Stimulated activated CD8-positive, alpha-beta memory T cell treated with anti-CD3 and anti-CD28 coated beads, Interleukin-4, amount 100 ng/mL, for 4 hours (primary cell): ENCODE measurements at places on chromosomes 7 and 10.

- no peak for DNase-seq
These were observed 294.2 kb downstream of the IPMK start for GRCh38 chr10:57973451-57973850.

GRCh38 chr10:120600871-120601649, 144.0 kb downstream of the PLPP4 start:
- DNase-seq: no peak

DNA sequence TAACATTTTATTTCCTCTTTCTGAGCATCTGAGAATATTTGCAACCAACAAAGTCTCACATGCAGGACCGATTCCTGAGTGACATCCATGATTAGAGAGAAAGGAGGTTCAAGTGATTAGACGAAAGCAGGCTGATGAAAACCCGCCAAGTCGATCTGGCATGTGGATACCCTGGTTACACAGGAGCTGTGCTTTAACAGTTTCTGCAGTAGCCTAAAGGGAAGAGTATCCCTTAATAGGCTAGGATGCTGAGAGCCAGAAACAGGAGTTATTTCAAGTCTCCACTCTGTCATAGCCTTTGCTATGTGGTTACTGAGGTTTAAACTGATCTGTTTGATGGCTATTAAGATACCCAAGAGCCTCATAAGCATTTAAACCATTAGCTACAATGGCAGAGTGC, 82.5 kb downstream of the PRKCQ start:
- no peak for DNase-seq

DNA sequence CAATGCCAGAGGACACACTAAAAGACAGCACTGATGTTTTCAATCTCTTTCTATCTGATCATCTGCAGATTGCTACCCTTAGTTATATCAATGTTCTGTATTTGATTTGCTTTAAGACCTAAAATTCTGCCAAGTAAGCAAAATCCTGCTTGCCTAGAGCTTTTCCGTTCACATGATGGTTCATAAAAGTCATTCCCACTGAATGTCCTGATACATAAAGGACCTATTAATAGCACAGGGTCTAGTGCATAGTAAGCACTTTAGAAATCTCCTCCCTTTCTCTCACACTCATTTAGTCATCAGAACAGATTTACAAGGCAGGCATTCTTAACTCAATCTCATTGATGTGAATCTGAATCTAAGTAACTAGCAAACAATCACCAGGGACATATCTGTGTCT, 68.8 kb downstream of the PCGF5 start:
- no peak for DNase-seq

- DNase-seq: no peak
These were observed 62.2 kb upstream of the ADCY1 start for GRCh38 chr7:45511721-45512597.

DNA sequence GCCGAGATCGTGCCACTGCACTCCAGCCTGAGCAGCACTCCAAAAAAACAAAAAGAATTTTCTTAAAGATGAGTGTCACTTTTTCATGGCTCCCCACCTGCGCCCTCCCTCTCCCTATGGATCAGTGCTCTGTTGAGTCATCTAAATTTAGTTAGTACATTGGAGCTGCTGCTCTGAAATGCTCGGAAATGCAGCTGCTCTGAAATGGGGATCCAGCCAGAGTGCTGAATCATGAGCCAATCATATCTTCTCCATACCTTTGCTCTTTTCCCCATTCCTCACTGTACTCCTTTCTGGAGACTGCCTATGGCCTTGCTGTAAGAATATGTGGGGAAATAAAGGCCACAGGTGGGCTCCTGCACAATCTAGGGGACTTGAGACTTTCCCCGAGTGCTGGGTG, 188.8 kb downstream of the ZNF438 start:
- DNase-seq: no peak

DNA sequence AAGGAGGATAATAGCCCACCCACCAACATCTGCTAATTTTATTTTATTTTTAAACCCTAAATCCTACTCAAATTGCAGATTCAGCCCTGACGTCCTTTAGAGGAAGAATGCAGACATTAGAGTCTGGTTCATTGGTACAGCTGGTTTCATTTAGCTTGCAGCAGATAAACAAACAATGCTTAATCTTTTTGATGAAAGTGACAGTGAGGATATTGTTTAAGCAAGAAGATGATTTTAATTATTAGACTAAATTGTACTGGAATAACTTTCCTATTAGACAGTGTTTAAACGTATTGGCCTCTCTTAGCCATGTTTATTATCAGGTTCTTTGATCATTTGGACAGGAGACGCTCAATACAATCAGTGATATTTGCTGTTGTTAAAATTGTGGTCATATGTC, 164.8 kb downstream of the CDK14 start:
- no peak for DNase-seq

GRCh38 chr7:128324368-128324680, 19.4 kb downstream of the RBM28 start:
- no peak for DNase-seq

- DNase-seq: no peak
These were observed 410.5 kb downstream of the PAXIP1 start for GRCh38 chr7:154592388-154592787.

DNA sequence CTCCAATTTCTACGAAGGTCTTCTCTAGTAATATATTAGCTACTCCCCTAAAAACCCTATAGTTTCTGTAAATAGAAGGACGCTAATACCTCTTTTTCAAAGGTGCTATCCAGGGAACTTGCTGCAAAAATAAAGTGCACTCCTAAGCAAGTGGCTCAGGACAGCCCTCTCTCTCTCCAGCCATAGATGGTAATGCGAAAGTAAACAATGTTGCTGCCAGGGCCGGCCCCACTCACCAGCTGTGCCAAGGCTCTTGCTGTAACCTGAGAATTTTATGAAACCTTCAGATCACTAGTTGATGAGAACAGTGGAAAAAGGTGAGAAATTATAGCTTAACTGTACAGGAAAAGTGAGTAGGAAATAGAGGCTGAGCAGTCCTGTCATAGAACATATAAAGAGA, 10.9 kb upstream of the TAS2R39 start:
- no peak for DNase-seq

DNA sequence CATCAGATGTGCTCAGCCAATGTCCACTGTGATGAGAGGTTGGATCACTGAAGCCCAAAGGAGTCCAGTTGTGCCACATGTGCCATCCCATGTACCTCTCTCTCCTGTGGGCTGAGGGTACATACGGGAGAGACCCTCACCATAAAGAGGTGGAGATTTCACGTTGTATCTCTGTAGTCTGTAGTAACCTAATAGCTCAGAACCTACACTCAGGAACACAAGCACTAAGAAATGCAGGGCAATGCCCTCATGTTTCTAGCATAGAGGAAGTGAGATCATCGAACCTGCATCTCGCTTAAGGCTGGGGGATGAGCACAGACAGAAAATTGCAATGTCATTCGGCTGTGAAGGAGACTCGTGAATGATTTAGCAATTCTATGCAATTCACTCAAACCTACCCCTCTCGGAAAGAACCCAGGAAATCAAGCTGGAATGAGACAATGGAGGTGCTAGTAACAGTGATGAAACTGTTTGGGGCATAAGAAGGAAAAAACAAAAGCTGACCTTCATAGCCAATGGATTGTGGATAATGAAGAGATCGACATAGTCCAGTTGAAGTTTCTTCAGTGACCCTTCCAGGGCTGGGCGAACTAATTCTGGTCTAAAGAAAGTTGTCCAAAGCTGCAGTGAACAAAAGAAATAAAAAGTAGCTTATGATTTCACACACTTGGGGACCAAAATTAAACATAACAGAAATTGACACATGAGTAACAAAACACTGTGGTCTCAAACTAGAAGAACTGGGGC, 80.3 kb upstream of the UCN3 start:
- DNase-seq: no peak

- no peak for DNase-seq
These were observed 114.3 kb upstream of the NOBOX start for GRCh38 chr7:144517749-144518148.

DNA sequence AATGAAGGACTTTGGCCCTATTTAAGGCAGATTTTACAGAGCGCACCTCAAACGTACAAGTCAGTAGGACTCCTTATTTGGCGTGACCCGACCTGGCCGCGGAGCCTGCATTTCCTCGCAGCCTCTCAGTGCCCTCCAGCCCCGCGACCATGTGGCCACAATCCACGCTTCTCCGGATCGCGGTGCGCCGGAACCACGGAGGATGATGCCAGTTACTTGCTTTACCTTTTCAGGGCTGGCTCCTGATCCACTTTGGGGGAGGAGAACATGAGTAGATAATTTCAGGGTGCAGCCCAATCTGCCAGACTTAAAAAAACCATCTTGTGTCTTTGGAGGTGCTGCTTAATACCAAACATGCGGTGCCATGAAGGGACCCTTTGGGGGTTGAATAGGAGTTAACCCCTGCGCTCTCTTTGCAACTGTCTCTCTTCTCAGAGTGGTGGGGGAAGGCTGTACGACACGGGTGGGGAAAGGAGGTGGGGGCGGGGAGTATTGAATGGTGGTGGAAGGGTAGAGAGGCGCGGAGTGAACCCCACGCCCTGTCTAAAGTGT, 1.5 kb downstream of the FRAT1 start:
- no peak for DNase-seq

DNA sequence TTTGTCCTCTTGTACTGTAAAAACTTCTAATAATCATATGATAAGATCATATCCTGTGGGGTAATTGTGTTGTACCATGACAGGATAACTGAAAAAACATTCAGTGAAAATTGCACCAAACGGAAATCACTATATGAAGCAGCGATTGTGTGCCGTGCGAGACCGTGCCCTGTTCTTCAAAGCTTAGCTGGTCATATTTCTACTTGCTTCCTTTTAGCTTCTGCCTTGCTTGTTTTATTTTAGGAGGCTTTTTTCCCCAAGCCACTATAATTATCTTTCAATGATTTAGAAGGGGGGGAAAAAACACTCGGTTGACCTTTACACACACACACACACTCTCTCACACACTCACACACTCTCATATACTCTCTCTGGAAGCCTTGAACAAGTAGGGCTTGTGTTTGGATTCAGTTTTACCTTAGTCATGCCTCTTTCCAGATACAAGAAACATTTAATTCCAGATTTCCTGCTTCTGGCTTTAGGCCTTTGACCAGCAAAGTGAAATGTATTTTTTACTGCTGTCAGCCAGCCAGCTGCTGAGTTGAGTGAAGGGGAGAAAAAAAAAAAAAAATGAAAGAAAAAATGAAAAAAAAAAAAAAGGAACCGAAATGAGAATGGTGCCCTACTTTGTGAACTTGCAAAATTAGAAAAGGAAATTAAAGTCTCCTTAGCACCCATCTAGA, 181.4 kb downstream of the ARID5B start:
- no peak for DNase-seq

GRCh38 chr10:86107131-86107530, 259.5 kb downstream of the GRID1 start:
- DNase-seq: no peak

- DNase-seq: no peak
These were observed 102.7 kb downstream of the FAM53B start for GRCh38 chr10:124641282-124642087.

- DNase-seq: no peak
These were observed 154.1 kb downstream of the SDHAF3 start for GRCh38 chr7:97271619-97272018.

- DNase-seq: no peak
These were observed 221.7 kb downstream of the PLXNA4 start for GRCh38 chr7:132354527-132354926.

DNA sequence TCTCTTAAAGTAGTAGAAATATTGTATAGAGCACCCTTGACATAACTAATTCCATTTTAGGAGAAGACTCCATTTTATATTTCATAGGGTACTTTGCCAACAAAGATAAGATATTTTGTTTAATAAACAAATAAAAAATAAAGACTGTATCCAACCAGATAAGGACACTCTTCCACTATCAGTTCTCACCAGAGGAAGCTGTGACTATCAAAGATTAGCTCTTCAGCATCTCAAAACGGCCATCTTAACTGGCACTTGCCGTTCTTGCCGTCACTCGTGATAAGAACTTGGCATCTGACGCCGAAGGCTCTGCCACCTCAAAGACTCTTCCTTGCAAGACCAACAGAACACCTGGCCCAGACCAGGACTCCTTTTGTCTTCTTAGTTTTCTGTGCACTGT, 26.3 kb upstream of the AKR1B1 start:
- DNase-seq: no peak

- peak; percentile 16 for DNase-seq
These were observed 7.3 kb downstream of the LRRN3 start for GRCh38 chr7:111098011-111098925.

GRCh38 chr7:142560166-142560565, 189.1 kb upstream of the PRSS1 start:
- no peak for DNase-seq

GRCh38 chr7:105060923-105061322, 46.9 kb downstream of the KMT2E start:
- DNase-seq: no peak

DNA sequence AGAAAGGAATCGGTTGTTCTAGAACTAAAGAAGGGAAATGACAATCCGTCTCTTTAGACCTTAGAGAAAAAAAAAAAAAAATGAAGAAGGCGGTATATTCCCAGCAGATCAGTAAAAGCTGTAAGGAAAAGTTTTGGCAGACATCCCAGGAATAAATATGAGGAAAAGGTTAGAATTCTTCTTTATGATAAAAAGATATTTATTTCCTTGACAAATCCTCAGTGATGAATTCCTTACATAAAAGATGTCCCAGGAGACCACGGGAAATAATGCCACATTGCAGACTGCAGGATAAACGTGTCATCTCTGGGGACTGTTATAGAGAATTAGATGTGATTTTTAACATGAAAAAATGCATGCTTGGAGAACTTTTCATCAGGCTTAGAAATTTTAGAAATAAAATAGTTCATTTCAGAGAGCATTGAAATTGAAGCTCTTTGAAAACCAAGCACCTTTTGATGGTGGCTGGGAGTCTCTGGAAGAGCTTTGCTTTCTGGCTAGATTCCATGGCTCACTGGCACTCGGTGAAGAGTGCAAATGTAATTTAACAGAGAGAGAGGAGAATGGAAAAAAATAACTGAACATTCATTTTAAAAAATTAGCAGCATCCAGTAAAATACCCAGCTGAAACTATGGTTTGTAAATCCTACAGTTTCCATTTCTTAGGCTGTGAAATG, 98.2 kb downstream of the PRPF18 start:
- DNase-seq: no peak

DNA sequence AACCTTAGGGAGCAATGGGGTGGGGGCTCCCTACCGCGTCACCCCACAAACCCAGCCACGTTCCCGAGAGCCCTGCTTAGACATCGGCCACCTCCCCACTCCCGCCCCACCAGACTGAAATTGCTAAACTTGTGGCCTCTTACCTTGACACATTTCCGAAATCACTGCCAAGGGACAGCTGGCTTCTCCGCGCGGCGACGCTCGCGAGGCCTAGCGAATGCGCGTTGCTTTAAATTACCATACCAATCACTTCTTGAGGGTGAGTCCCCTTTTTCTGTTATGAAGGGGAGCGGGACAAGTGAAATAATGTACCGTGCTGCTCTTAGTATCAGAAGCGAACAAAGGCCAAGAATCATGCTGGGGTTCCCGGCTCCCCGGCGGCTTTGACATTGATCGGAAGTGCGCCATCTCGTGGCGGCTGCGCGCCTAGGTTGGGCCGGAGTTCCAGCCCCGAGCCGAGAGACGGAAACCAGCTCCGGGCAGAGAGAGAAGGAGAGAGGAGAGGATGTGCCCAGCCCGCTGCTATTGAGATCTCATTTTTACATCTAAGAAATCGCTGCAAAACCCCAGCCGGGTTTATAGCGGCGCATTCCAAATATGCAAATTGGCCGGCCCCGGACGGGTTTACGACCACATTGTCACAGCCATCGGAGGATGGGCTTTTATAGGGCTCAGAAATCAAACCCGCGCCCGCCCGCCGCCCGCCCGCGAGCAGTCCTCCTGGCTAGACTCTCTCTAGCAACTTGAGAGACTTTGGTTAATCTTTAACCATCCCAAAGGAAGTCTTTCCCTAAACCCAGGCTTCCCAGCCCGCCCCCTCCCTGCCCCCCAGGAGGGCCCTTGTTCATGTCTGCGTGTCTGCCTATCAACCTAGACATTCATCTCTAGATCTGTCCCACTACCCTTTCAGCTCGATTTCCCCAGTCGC, 5.3 kb downstream of the HOXA11 start:
- DNase-seq: no peak
